HCEC 1CT (cell line): ENCODE measurements at places on chromosomes 12 and 14.

DNA sequence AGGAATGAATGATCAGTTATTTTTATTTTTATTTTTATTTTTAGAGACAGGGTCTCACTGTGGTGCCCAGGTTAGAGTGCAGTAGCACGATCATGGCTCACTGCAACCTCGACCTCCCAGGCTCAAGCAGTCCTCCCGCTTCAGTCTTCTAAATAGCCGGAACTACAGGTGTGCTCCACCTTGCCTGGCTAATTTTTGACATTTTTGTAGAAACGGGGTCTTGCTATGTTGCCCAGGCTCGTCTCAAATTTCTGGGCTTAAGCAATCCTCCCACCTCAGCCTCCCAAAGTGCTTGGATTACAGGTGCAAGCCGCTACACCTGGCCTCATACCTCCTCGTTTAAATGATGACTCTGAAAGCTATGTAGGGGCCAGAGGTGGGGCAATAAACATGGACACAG lies 706.0 kb downstream of the MED13L start:
- DNase-seq: no peak

- DNase-seq: no peak
These were observed 95.9 kb downstream of the PHLDA1 start for GRCh38 chr12:75935539-75936242.

DNA sequence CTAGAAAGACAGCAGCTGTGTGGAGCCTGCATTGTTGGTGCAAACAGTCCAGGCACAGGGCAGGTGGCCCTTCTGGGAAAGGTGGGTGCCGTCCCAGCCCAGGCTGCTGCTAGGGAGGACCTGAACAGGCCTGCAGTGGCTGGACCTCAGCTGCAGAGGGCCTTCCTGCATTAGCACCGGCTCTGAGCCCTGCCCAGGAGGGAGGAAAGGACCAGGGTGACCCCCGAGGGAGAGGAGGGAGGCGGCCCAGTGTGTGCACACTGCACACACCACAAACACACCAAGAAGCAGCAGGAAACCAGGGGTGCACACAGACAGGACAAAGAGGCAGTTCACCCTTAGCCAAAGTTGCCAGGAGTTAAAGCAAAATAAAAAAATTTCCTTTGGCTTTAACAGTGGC lies 8.0 kb upstream of the PGAM5 start:
- DNase-seq: no peak

GRCh38 chr12:63319386-63319785 lies 168.4 kb upstream of the AVPR1A start:
- DNase-seq: no peak

- DNase-seq: no peak
These were observed 59.3 kb downstream of the SLC15A5 start for GRCh38 chr12:16218234-16218633.

DNA sequence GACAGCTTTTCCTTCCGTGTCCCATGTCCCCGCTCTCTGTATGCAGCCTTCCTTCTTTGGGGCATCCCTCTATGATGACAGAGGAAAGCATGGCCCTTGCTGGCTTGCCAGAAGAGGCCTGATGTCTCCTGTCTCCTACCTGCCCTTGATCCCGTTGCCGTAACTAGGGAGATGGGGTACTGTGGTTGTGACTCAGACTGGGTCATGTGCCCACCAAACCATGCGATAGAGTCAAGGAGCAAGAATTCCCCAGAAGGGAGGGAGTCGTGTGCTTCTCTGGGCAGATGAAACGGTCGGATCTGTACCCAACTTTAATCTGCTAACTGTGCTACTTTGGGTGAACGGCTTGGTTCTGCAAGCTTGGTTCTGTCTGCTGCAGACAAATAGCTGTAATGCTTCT lies 99.1 kb upstream of the DYNC1H1 start:
- DNase-seq: no peak

DNA sequence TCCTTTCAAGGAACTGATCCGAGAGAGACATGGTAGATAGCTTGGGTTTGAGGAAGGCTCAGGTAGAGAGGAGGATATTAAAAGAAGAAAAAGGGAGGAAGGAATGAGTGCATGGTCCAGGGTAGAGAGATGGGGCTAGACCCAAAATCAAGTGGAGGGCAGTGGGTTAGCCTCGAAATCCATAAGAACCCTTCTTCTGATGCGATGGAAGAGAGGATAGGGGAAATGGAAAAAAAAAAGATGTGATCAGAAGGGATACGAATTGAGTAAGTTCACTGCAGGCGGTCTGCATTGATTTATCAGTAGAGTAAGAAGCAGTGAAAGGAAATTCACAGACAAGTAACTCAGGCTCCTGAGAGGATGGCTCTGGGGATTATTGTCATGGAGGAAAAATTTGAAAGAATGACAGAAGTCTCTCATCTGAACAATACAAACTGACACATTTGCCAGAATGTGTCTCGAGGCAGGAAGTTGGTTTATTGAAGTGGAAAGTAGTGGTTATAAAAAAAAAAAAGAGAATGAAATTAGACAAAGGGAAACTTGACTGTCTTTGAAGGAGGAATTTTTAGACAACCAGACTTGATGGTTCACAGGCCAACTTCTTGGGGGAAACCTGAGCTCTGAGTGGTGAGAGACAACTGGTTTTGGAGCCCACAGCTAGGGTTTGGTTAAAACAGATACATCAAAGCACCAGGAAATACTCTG lies 10.2 kb downstream of the PPFIBP1 start:
- no peak for DNase-seq

- DNase-seq: no peak
These were observed 72.0 kb downstream of the ALX1 start for GRCh38 chr12:85352016-85352415.

DNA sequence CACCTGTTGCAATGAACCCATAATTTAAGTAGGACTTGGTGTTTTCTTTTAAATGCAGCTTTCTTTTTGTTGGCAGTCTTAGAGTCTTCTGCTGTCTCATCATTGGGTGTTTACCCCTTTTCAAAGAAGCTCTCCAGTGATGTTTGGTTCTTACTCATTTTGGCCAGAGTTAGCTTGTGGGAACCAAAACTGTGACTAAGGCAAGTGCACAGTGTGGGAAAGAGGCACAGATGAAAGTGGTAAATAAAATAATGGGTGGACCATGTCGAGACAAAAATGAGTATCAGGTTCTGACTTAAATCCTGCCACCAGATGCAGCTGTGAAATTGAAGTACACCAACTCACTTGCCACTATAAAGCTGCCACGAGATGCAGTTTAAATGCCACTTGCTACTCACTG lies 615.4 kb upstream of the MIS18BP1 start:
- no peak for DNase-seq

GRCh38 chr12:3580094-3580749 lies 89.2 kb downstream of the PRMT8 start:
- no peak for DNase-seq

DNA sequence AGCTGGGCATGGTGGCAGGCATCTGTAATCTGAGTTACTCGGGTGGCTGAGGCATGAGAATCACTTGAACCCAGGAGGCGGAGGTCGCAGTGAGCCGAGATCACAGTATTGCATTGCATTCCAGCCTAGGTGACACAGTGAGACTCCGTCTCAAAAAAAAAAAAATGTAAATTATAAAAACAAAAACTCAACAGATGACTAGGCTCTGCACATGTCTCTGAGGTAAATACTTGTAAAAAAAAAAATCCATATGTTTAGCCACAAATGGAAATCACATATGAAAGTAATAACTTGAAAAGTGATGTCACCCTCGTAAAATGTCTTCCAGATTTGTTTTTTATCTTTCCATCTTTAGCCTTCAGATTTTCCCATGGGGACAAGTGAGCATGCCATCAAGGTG lies 85.0 kb downstream of the KICS2 start:
- peak; percentile 56 for DNase-seq

- DNase-seq: no peak
These were observed 135.6 kb upstream of the HIF1A start for GRCh38 chr14:61559641-61560201.

GRCh38 chr12:45648070-45648469 lies 81.4 kb upstream of the ARID2 start:
- DNase-seq: no peak
